ENCODE measurements at places on chromosomes 6 and 20.

- DNase-seq: no peak
Measured at GRCh38 chr6:46105568-46105967, 24.2 kb upstream of the ENPP4 start.

DNA sequence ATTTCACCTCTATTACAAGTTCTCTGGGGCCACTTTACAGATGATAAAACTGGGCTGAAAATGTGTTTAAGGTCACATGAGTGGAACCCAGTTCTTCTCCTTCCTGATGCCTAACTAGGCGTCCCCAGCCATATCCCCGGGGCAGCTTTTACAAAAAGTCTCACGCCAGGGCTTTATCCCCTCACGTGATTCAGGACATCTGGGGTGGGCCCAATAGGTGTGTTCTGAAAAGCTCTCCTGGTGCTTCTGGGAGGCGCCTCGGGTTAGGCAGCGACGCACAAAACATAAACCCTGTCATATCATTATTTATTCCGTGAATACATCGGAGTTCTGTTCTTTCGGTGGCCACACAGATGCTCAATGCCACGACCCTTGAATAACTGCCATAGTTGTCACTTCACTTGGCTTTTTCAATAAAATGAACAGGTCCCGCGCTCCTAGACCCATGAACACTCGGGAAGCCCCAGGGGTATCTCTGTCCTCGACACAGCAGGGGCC is 32.1 kb downstream of the SF3B5 start:
- DNase-seq: no peak

GRCh38 chr6:88775866-88776571 is 187.4 kb downstream of the RNGTT start:
- DNase-seq: no peak

- no peak for DNase-seq
Measured at GRCh38 chr6:21840428-21840827, 246.9 kb downstream of the SOX4 start.

GRCh38 chr6:1287103-1287591 is 24.8 kb upstream of the FOXQ1 start:
- DNase-seq: no peak

- no peak for DNase-seq
Measured at GRCh38 chr6:26170951-26171841, 84.0 kb downstream of the HFE start.

GRCh38 chr6:90156861-90157260 is 139.8 kb downstream of the BACH2 start:
- DNase-seq: peak; percentile 68

DNA sequence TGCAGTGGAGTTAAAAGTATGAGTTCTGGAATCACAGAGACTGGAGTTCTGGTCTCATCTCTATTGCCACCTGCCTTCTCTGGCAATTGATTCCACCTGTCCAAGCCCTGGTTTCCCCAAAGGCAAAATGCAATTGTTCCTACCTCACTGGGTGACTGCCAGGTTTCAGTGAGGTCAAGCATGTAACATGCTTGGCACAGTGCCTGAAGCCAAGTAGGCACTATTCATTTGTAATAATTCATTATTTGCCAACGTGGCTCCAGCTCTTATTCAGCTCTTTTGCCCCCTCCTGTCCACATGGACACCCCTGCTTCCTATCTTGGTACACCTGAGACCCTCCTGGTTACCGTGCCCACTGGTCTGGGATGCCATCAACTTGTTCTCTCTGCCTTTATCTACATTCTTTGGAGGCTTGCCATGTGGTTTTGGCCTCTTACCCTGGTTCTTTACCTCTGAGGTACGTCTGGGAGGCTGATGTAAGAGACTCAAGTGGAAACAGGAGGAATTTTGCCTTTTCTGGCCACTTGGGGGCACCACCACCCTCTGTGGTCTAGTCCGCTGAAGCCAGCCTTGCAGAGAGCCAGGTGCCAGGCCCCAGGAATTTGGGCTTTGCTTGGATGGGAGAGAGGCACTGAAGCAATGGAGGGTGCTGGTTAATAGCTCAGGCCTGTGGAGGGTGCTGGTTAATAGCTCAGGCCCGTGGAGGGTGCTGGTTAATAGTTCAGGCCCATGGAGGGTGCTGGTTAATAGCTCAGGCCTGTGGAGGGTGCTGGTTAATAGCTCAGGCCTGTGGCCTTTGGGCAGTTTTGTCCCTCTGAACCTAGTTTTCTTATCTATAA is 1.7 kb downstream of the KCNK15 start:
- DNase-seq: peak; percentile 37
